ENCODE measurements at places on chromosomes 6 and 20. TPM values are rescaled to one million over a fixed set of nuclear protein-coding genes. Genes with fewer than 3 reads are reported as not detected.

The ANKRD66 gene
- not detected for total RNA-seq

The TINAG gene
- total RNA-seq, result not detected

The PTGIS gene
- 8.0 TPM for total RNA-seq

The NOP56 gene
- 90.9 TPM for total RNA-seq

The STXBP5 gene
- total RNA-seq, result 18.7 TPM

The ANKEF1 gene
- total RNA-seq, result 2.7 TPM

The KIAA1755 gene
- 0.27 TPM for total RNA-seq

The SERPINB6 gene
- total RNA-seq, result 205 TPM

The SAPCD1 gene
- not detected for total RNA-seq
